Activated CD4-positive, alpha-beta T cell treated with anti-CD3 and anti-CD28 coated beads, Interleukin-2, amount 50 U/mL, for 16 hours (primary cell): ENCODE measurements at places on chromosomes 7 and 10.

DNA sequence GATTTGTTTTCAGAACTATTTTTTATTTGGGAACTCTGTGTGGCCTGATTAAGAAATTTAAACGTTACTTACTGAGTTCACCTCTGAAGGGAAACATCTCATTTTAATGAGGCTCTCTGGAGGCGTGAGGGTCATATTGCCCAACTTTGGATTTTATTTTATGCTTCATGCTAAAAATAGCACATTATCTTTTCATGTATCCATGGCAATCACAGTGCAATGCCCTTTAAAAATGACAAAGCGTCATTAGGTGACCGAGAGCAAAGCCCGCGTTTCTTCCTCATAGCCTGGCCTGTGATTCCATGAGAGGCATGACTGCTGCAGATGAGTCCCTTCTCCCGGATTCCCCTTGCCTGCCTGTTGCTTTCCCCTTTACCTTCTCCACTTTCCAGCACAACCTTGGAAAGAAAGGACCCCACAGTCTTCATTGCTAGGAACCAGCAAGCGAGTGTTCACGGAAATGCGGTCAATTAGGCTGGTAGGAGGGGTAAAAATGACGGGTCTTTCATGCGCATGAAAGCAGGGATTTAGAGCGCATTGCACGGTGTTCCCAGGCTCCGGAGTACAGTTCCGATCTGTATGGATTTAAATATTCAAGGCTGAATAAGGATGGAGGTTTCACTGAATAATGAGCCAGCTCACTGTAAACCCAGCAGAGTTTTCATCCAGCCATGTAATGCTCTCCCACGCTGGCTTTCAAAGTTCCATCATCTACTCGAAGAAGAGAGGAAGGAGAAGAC is 98.2 kb upstream of the PITRM1 start:
- DNase-seq, result no peak

DNA sequence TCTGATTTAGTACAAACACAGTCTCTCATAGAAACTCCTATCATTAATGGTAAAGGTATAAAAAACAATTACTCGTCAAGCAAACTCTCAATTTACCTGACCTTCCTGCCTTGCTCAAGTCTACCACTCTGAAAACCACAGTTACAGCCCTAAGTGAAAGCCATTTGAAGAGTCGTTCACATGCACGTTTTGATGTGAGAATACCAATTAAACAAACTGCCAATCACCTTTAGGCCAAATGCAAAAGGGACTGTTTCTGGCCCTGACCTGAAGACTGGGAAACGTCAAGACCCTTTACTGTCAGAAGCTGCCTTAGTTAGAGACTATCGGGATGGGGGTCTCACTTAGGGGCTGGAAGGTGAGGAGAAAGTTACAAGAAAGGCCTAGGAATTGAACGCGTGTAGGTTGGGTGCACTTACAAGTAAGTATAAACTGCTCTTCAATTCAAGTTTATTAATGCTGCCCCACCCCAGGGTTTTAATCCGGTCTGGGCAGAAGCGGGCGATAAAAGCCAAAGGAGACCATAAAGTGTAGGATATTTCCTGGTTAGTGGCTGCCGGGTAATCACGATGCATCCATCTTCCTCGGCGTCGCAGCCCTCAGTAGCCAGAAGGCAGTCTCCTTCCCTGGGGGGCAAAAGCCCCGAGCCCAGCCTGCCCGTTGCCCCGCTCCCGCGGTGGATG is 935 bp downstream of the TM9SF3 start:
- peak; percentile 37 for DNase-seq

- DNase-seq, result no peak
Measured at GRCh38 chr10:101828766-101829551, 10.7 kb upstream of the OGA start.

DNA sequence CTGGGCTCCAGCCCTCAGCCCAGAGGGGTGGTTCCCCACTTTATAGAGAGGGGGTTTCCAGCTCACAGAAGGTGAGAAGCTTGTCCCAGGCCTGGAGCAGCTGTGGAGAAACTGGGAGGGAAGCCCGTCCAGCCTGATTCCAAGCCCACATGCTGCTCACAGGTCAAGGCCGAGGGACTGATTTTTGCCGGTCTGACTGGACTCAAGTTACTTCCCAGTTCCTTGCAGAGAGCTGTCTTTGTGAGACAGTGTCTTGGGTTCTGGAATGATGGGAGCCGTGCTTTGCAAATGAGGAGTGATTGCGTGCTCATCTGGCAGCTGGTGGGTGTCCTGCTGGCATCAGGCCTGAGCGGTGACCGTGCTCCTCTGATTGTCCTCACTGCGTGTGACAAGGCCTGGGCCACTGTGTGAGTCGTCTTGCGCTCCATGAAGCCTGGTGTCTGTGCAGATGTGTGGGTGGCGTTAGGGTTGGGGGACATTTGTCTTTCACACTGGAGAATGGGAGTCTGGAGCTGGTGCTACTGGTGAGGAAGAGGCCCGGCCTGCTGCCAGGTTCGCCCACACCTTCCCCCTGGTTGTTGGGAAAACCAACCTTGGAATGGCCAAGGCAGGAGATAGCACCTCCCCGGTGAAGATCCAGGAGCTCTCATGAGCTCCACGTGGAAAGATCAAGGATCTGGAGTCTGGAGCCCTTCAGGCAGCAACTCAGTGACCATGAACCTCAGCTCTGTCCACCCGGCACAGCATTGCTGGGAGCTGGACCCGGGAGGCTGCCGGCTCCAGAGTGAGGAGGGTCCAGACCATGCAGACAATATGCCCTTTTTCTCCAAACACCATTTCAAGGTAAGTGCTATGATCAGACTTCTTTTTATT is 129.6 kb downstream of the SMURF1 start:
- no peak for DNase-seq

GRCh38 chr7:2515424-2516193 is 4.0 kb upstream of the LFNG start:
- DNase-seq, result no peak

DNA sequence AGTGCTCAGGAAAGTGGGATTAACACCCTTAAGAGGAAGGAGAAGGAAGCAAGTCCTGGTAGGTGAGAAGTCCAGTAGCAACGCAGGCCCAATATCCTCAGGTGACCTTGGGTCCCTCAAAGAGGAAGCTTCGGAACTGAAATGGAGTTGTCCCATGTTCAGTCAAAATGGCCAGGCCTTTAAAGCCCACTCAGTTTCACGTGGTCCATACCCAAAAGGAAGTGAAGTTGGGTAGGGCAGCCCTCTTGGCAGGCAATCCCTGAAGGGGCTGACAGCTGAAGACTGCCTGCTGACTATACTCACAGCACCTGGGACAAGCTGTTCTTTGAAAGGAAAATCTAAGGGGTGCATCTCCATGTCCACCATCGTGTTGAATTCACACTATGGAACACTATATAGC is 3.0 kb downstream of the GSAP start:
- DNase-seq, result no peak

- peak; percentile 18 for DNase-seq
Measured at GRCh38 chr7:98294798-98295382, 13.4 kb downstream of the BRI3 start.

GRCh38 chr10:86348321-86349210 is 18.0 kb downstream of the GRID1 start:
- DNase-seq, result no peak

- DNase-seq, result no peak
Measured at GRCh38 chr7:5695727-5696345, 85.6 kb downstream of the RNF216 start.

- DNase-seq, result peak; percentile 18
Measured at GRCh38 chr10:117537904-117538524, 4.5 kb upstream of the EMX2 start.

GRCh38 chr7:24700521-24701260 is 56.6 kb downstream of the GSDME start:
- no peak for DNase-seq

- no peak for DNase-seq
Measured at GRCh38 chr7:116331020-116331419, 120.7 kb downstream of the TES start.

GRCh38 chr7:40918701-40919271 is 784.0 kb downstream of the SUGCT start:
- no peak for DNase-seq

DNA sequence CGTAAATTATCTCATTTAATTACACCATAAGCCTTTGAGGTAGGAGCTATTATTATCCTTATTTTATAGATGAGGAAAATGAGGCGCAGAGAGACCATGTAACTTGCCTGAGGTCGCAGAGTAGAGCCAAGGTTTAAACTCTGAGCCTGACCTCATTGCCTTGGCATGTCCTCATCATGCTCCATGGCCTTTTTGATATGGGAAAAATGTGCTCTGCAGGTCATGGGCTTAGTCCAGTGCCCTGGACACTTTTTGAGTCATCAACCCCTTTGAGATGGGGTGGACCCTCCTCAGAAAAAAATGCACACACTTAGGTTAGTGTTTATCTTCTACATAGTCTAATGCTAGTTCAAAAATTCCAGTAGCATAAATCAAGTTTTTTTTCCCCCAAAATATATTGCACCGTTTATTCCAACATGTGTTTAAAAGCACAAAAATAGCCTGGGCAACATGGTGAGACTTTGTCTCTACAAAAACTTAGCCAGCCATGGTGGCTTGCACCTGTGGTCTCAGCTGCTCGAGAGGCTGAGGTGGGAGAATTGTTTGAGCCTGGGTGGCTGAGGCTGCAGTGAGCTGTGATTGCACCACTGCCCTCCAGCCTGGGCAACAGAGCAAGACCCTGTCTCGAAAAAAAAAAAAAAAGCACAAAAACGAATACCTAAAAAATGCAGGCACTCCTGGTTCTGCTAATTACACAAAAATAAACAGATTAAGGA is 28.6 kb upstream of the TMEM178B start:
- no peak for DNase-seq

DNA sequence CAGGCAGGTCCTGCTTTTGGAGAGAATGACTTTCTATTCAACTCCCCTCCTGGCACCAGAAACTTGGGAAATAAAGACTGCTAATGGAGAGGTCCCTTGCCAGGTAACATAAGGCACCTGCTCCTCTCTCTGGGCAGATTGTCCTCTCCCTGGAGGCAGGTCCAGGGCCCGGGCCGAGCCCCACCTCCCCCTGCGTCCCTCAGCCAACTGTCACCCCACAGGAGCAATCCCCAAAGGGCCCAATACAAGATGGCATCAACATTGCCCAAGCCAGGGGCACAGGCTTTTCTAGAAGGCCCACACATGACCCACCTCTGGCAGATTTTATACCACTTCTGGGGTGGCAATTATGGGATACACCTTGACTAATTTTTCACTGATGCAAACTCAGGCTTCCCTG is 145.2 kb downstream of the HERPUD2 start:
- no peak for DNase-seq

- no peak for DNase-seq
Measured at GRCh38 chr10:109740436-109740835, 182.9 kb downstream of the XPNPEP1 start.

GRCh38 chr7:128093614-128094570 is 62.7 kb upstream of the LRRC4 start:
- no peak for DNase-seq

GRCh38 chr10:86872757-86873156 is 84.7 kb downstream of the MMRN2 start:
- DNase-seq, result no peak

GRCh38 chr10:93261961-93262610 is 188.4 kb downstream of the CYP26A1 start:
- DNase-seq, result no peak

GRCh38 chr10:128843972-128844371 is 623.1 kb upstream of the MGMT start:
- no peak for DNase-seq

DNA sequence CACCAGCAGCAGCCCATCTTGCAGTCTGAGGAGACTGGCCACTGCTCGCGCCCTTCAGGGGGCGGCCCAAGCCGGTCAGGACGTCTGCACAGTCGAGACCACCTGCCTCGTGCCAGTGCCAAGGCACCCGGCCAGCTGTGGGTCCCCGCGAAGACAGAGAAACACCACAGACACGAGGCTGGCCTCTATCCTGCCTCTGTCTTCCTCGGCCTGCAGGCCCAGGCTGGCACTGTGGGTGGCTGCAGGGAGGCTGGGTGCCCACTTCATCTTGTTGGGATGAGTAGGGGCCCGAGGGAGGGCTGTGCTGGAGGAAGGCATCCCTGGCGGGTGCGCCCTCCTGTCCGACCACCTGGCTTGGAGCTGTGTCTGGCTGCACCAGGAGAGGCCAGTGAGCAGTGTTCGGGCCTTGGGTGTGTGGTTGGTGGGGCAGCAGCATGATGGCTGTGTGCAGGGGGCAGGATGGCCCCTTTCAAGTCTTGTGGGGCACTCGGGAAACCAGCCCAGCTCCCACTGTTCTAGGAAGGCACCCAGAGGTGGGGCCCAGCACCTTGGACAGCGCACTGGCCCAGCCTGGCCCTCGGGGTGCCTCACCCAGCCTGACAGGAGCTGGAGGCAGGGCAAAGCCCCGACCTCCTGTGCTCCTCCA is 7.3 kb downstream of the DPYSL4 start:
- no peak for DNase-seq

DNA sequence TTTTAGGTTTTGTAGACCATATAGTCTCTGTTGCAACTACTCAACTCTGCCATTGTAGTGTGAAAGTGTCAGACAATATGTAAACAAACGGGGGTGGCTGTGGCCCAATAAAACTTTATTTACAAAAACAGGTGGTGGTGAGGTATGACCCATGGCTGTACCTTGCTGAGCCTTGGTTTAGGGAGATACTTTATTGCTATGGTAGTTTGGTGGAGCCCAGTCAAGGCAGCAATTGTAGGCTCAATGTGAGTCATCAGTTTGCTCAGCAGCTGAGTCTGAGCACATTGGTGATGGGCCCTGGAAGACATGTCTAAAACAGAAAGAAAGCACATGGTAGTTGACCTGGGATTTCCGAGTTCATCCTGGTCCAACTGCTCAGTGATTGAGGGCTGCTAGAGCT is 242.5 kb downstream of the REEP3 start:
- DNase-seq, result no peak

DNA sequence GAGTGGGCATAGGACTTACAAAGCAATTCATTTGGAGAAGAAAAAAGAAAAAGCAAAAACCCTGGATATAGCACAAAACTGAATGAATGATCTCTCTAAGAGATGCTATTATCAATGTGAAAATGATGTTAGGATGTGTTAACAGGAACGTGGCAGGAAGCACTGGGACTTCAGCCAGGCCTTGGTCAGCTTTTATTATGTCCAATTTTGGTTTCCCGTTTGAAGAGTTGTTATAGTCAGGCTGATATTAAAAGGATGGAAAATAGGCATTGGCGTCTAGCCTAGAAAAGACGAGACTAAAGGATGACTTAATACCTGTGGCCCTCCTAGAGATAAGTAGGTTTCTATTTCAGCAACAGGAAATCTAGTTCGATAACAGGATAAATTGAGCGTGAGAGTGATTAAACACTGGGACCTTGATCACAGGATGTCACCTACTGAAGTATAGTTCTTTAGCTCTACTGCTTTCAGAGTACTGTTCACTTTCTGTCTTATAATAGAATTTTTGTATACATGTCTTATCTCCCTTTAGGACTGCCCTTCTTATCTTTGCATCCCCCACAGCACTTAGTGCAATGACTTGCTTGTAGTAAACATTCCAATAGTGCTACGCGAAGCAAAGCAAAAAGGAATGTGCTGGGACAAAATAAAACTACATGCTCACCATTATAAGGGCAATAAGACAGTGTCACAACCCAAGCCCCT is 99.8 kb upstream of the AGBL3 start:
- DNase-seq, result peak; percentile 22

- no peak for DNase-seq
Measured at GRCh38 chr7:158991824-158992621, 135.7 kb downstream of the DYNC2I1 start.
